ENCODE measurements at places on chromosomes 2 and 18. TPM values are rescaled to one million over a fixed set of nuclear protein-coding genes. Genes with fewer than 3 reads are reported as not detected.

UBE2F gene
- total RNA-seq = 38.3 TPM

MEP1B gene
- total RNA-seq = 0.25 TPM

POTEC gene
- total RNA-seq = not detected

PHLPP1 gene
- 5.7 TPM for total RNA-seq

FZD7 gene
- 0.16 TPM for total RNA-seq

INO80D gene
- 5.2 TPM for total RNA-seq

EIF2AK2 gene
- 27.2 TPM for total RNA-seq

EFR3B gene
- total RNA-seq = 0.49 TPM

ICA1L gene
- 1.9 TPM for total RNA-seq

SERPINB10 gene
- not detected for total RNA-seq

PKP4 gene
- total RNA-seq = 72.0 TPM

SMCHD1 gene
- total RNA-seq = 97.9 TPM

CFAP65 gene
- total RNA-seq = not detected

NT5C1B gene
- not detected for total RNA-seq

ZNF396 gene
- 0.65 TPM for total RNA-seq

GMCL1 gene
- total RNA-seq = 8.6 TPM

FASTKD2 gene
- total RNA-seq = 21.0 TPM

UGT1A9 gene
- not detected for total RNA-seq

Measured in bladder microvascular endothelial cell (primary cell).